A673 (cell line): ENCODE measurements at places on chromosomes 7 and 10. TPM values are rescaled to one million over a fixed set of nuclear protein-coding genes. Genes with fewer than 3 reads are reported as not detected.

The IFIT3 gene
- total RNA-seq = 5.6 and 6.7 TPM in 2 replicates

The C7orf33 gene
- not detected in 2 replicates for total RNA-seq

- H3K4me3 ChIP-seq = no peak overlapping the region
- peaks cover 4% of the 10 kb centered on the region for H3K27me3 ChIP-seq
- no peaks in the 10 kb centered on the region for H3K4me1 ChIP-seq
- DNase-seq = no peak
These were observed 218.6 kb downstream of the KCNMA1 start for GRCh38 chr10:77419056-77419455.

DNA sequence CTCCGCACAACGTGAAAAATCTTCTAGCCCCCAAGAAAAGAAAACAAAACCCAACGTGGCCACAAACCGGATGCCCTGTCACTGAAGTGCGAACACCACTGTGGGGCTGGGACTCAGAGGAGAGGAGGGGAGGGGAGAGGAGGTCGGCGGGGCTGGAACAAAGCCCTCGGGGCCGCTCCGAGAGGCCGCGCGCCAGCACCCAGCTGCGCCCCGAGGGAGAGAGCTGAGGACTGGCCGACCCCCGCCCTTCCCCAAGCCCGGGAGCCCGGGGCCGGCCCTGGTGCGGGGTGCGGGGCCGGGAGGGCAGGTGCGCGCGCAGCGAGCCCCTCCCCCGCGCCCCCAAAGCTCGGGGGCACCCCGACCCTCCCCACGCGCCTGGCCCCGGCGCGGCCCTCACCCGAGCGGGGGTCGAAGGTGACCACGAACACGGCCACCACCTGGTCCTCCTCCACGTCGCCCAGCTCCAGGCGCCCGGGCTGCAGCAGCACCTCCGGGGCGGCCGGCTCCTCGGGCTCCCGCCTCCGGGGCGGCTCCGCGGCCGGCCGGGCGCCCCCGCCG is 398 bp downstream of the DENND11 start:
- peaks cover 6% of the 10 kb centered on the region for H3K4me1 ChIP-seq
- H3K4me3 ChIP-seq = peak overlapping the region; percentile 87
- H3K27me3 ChIP-seq = no peaks in the 10 kb centered on the region
- peak; percentile 57 for DNase-seq
